ENCODE measurements at places on chromosomes 7 and 10. TPM values are rescaled to one million over a fixed set of nuclear protein-coding genes. Genes with fewer than 3 reads are reported as not detected.

- no peak for DNase-seq
Observed at GRCh38 chr7:151391358-151391730, 18.5 kb downstream of the WDR86 start.

DNA sequence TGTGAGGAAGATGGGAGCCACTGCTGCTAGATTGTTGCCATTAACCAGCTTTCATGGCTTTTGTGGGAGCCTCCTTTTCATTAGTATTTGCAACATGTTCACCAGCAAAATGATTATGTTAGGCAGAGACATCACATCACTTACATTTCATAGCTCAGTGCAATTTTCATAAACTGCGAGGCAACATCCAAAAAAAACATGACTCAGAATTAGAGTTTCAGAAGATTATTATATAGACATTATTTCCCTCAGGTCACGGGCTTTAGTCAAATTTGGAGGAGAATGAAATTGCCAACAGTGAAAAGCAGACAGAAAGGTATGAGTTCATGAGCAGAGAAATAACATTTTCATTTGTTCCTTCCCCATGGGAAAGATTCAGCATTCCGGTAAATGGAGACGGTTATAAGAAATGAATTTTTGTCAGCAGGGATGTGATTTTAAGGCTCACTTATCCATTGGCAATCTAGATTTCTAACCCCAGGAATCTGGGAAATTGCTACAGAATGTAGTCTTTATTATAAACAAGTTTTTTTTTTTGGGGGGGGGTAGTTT, 573.2 kb downstream of the AUTS2 start:
- DNase-seq: no peak

- DNase-seq: no peak
Observed at GRCh38 chr7:98133621-98134303, 27.1 kb downstream of the LMTK2 start.

- DNase-seq: no peak
Observed at GRCh38 chr10:93703066-93703465, 674 bp upstream of the FRA10AC1 start.

The STRIP2 gene
- total RNA-seq: 5.1 TPM

DNA sequence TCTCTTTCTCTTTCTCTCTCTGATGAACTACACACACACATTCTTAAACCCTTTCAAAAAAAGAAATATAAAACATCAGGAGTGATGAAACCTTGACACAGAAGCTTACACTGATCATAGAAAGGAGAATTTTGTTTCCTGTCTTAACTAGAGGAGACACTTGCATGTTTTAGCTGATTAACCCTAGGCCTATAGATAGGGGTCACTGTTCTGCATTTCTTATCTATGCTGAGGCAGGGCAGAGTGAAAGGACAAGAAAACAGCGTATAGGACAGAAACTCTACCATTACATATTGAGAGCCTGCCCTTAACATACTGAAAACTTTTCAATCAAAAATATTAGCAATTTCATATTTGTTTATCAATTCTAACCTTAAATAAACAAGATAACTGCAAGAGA, 680.6 kb upstream of the MBL2 start:
- DNase-seq: peak; percentile 43

DNA sequence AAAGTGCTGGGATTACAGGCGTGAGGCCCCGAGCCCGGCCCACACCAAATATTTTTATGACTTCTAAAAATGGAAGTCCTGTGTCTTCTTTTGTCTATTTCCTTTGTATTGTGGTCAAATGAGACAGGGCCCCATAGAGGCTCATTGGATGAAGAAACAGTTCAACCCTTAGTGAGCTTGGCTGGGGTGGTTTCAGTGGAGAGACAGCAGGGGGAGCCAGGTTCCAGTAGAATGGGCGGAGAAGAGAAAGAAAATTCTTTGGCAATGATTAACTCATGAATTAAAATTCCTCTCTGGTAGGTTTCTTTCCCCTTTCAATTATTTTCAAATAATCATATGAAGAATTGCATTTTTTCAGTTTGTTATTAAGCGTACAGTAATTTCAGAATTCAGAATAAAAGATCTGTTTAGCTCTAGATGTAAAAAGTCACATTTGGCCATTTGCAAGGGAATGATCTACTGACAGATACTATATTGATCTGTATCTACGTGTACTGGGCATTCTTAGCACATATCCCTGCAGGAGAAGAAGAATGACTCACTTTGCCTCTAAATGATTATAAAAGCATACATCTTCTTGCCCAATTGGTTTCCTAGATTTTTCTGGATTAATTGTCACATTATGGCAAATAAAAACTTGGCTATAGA, 43.2 kb downstream of the PNLIPRP3 start:
- peak; percentile 71 for DNase-seq

The SUGCT gene
- total RNA-seq: 4.3 TPM

The AMPH gene
- total RNA-seq: 2.8 TPM

GRCh38 chr10:15814565-15814964, 45.7 kb downstream of the MINDY3 start:
- no peak for DNase-seq

The GOLGA7B gene
- total RNA-seq: not detected

The TFR2 gene
- total RNA-seq: 2.0 TPM

DNA sequence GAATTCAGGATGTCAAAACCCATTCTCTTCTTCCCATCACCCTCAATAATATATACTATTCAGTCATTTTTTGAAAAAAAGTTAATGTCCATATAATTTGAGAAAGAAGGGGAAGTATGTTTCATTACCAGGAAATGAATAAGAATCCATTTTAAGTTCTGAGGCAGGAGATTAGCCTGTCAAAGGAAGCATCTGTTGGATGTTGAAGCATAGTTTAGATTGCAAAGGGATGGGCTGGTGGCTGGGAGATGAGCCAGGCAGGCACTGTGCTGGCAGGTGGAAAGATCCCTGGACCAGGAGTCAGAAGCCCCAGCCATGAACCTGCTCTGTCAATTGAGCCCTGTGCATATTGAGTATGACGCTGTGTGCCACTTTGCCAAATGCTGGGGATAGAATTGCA, 48.4 kb upstream of the CRTAC1 start:
- DNase-seq: no peak

The NACAD gene
- total RNA-seq: 1.7 TPM

- no peak for DNase-seq
Observed at GRCh38 chr7:16270844-16271243, 150.5 kb downstream of the CRPPA start.

DNA sequence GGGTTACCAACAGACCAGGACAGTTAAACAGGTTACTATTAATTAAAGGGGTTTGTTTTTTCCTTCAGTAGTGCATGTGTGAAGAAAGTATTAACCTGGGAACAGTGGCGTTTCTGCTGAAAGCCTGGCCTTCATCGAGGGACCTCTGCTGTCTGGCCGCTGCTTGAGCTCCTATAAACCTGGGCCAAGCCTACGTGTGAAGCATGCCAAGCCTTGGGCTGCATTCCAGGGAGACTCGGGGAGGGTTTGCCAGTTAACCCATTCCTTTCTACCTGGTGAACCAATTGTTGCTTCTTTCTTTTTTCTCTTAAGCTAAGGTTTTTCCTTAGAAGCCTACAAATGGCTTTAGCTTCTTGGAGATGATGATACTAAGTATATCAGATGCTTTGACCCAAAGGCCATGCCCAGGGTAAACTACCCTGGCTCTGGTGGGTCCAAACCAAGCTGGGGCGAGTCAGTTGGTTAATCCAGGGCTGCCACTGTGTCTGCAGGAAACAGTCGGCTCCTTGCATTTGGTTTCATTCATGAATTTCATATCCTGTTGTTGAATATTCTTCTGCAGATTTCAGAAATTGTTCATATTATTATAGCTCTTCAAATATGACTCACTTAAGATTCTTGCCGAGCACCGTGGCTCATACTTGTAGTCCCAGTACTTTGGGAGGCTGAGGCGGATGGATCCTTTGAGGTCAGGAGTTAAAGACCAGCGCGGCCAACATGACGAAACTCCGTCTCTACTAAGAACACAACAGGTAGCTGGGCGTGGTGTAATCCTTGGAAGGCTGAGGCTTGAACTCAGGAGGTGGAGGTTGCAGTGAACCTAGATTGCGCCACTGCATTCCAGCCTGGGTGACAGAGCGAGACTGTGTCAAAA, 23.8 kb downstream of the PFKP start:
- peak; percentile 74 for DNase-seq

The OPN1SW gene
- not detected for total RNA-seq

DNA sequence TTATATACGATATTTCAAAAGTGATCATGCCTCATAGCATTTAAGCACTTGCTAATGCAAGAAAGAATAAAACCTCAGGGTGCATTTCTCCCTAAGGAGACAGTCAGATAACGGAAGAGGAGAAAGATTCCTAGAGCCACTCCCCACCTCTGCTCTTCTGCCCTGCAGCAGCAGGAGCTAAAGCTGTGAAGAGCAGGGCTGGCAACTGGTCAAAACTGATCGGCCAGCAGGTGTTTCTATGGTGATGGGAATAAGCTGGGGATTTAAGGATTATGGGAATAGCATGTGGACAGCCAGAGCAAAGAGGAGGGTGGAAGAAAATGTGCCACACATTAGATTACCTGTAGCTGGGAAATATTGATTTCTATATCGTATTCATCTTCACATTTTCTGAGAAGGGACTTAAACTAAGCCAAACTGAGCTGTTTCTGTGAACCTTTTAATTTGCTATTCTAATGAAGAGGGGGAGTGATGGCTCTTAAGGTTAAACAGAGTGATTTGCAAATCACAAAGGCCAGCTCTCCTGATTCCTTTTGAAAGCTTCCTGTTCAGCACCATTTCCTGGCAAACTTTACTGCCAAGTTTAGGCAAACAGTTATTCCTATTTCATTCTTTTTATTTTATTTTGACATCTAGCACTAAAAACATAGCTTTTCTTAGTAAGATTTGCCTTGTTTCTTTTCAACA, 268.9 kb upstream of the PFKP start:
- DNase-seq: peak; percentile 46

DNA sequence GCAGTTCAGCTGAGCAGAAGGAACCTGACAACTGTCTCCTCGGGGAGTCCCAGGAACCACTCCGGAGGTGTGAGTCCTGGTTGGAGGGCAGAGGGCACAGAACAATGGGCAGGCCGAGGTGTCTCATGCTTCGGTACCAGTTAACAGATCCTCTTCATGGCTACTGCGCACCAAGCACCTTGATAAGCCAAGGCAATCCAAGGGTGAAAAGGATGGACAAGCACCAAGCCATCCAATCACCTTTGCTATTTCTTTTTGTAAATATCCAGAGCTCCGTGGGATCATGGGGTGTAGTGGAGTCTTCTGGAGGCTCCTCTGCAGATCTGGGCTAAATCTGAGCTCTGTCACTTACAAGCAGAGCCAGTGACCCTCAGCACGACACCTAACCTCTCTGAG, 233.5 kb downstream of the WDR11 start:
- DNase-seq: no peak

GRCh38 chr7:33425929-33426678, 296.7 kb downstream of the BBS9 start:
- DNase-seq: no peak

The ANKRD1 gene
- 0.22 TPM for total RNA-seq

- DNase-seq: peak; percentile 29
Observed at GRCh38 chr10:101588879-101589278, 758 bp downstream of the DPCD start.

GRCh38 chr10:89207181-89207800, at the start of gene CH25H:
Gene CH25H, minus strand, starts transcription at chr10:89207317. Its CDS starts 25 bp downstream, at chr10:89207292.
- DNase-seq: peak; percentile 67

DNA sequence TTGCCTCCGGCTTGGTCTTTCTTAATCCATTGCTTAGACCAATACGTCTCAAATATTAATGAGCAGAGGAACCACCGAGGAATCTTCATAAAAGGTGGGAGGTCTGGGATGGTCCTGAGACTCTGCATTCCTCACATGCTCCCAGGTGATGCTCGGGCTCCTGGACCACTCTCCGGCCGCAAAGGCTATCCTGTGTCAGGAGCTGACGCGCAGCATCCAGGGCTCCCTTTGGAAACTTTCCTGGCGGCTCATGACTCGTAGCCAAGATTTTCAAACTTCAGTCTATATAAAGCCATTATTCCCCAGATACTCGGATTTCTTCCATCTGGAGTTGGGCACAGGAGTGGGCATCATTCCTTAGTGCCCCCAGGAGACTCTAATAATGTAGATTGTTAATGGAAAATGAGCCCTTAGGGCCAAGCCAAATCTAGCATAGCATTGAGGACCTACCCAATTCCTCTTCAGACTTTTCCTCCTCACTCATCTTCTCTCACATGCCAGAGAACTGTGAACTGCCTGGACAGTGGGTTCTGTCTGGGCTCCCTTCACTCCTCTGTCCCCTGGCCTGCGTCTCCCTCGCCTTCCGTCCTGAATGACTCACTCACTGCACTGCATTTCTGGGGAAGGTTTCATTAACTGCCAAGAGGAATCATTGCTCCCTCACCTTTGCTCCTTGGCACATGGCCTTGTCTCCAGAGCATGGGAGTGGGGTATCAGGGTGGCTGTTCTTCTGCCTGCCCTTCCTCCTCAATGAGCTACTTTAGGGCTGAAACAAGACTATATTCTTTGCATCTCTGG, 89.3 kb downstream of the MKI67 start:
- no peak for DNase-seq

Measured in H7 (cell line).